ENCODE measurements at places on chromosomes 2 and 18.

- no peak for DNase-seq
These were observed 52.0 kb downstream of the PXDN start for GRCh38 chr2:1692342-1692741.

- DNase-seq: peak; percentile 96
These were observed 25.3 kb upstream of the NOTO start for GRCh38 chr2:73176881-73177644.

DNA sequence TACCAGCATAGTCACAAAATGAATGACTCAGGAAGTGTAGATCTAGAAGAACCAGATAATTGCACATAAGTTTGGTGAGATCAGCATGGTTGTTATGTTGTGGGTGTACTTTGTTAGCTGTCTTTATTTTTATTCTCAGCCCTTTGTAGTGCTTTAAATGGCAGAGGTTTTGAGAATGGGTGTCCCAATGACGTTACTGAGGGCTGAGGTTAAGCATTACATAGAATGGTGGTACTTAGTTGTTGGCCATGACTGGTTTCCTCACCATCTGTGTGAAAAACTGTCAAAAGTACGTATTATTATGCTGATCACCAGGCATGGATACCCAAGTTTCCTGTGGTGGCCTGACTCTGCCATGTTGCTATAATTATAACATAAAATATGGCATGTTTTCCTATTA, 165.8 kb downstream of the UBE2E3 start:
- no peak for DNase-seq

DNA sequence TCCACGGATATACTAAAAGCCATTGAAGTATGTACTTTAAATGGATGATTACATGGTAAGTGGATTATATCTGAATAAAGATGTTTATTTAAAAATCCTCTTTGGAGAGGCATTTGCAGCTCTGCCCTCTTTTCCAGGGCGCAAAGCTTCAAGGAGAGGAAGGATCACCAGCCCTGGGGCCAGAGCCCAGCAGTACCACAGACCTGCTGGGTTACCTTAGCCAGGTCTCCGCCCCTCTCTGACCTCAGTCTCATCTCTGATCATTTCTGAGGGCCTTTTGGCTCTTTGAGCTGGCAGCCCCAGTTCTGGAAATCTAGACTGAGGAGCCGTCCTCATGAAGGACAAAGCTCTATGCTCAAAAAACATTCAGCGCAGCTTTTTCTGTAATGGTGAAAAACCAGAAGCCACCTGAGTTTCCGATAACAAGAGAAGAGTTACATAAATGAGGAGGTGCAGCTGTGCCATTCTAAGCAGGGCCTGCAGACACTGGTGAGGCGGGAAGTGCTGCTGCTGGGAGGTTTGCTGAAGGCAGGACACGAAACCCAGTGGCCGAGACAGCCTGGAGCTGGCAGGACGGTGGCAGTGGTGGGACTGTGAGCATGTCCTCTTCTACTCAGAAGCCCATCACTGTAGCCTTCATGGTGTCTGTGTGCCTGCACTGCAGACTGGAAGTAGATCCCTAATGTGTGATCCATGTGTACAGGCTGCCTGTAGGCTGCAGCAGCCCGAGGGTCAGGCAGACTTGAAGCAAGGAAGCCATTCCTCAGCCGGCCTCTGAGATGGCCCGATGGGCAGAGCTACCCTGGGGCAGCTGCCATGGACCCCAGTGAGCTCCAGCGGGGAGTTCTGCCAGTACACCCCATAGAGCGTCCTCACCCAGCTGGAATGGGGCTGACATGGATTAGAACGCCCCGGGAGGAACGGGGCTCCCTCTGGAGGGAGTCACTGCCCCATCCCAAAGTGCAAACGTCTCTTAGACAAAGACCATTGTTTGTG, 27.7 kb downstream of the ADRA2B start:
- DNase-seq: no peak

- DNase-seq: no peak
These were observed 6.5 kb downstream of the NBAS start for GRCh38 chr2:15554525-15555218.

DNA sequence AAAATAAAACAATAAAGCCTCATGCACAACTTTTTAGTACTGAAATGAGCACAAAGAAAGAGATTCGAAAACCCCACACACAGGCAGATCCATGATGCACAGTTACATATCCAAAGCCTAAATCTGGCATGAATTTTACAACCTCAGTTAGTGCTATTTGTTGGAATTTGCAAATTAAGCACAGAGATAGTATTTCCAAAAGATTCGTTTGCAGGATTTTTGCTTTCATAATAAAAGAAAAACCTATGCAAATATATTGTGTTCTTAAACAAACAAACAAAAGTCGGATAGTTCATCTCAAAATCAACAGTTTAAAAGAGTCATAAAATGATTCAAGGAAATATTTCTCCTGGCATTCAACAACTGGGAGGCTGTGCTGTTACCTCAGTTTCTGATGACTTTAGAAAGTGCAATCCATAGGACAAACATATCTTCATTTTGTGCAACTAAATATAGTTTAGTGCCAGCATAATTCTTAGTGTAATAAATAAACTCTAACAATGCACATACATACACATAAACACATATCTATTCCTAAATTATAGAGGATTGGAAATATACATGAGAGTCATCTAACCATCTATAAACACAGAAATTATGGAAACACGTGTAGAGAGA, 10.8 kb downstream of the PAX3 start:
- no peak for DNase-seq

DNA sequence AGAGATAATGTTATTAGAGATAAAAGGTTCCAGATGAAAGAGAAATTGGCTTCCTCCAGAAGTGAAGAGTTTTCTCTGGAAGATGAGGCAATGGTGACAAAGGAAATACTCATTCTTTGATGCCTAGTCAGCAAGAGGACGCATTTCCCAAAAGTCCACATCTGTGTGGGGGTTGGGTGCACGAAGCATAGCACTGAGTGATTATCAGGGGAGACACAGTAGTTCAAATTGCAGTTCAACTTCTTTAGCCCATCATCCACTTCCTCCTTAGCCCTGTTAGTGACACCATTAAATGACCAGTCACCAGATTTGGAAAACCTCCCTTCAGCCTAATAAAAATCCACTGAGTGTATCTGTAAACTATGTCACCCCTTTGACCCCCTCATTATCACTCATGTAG, 80.9 kb upstream of the PHLPP1 start:
- DNase-seq: no peak

DNA sequence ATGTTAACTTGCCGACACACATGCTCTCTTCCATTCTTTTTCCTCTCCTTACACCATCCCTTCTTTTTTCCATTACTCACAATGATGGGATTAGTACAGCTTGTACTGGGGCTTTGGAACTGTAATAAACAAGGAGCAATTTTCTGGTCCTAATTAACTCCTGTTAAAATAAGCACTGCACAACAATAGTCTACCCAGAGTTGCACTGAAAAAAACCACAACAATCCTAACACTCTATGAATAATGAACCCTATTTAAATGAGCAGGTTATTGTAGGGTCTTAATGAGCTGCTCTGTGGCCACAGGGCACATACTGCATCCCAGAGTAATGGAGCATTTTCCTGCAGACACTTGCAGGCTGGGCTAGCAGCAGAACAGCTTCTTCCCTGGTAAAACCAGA, 380.3 kb downstream of the NRXN1 start:
- no peak for DNase-seq

DNA sequence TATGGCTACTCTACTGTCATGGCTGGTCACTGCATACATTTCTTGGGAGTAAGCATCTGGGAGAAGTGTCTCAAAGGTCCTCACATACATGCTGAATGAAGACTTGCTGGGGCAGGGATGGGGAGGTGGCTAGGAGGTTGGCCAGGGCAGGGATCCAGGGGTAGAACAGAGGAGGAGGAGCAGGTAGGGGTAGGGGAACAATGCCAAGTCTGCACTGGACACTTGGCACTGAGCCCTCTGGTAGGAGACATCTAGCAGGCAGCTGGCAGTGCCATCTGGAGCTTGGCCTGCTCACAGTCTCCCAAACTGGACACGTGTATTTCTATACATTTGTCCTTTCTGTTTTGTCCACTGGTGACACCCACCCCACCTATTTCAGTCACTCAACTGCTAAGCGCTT, 62.7 kb upstream of the REV1 start:
- no peak for DNase-seq

GRCh38 chr18:39752351-39752750, 2186.8 kb upstream of the CELF4 start:
- no peak for DNase-seq

DNA sequence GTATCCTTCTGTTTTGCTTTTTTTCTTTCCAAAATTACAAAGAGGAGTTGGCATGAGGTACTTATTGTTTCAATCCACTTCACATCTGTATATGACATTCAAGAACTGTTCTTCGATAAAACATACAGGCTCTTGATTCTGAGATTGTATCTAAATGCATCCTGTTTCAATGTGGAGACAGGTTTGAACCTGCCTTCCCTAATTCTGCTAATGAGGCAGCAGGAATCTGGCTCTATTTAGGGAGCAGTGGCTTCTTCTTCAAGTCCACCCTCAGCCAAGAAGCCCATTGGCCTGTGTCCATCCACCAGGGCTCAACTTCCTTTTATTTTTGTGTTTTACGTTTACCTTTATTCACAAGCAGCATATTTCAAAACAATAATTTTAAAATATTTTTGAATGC, 84.8 kb upstream of the PIK3C3 start:
- no peak for DNase-seq

DNA sequence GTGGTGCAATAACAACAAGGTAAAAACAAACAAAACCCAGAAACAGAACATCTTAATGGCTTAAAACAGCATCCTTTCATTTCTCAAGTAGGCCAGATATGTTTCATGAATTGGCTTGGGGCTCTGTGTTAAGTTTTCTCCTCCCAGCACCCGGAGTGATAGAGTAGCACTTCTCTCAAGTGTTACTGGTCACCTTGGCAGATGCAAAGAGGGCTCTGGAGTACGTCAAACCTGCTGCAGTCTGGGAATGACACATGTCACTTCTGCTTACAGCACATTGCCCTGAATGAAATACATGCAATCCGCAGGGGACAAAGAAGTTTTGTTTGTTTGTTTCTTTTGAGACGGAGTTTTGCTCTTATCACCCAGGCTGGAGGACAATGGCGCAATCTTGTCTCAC, 639.3 kb downstream of the CNTNAP5 start:
- DNase-seq: no peak

DNA sequence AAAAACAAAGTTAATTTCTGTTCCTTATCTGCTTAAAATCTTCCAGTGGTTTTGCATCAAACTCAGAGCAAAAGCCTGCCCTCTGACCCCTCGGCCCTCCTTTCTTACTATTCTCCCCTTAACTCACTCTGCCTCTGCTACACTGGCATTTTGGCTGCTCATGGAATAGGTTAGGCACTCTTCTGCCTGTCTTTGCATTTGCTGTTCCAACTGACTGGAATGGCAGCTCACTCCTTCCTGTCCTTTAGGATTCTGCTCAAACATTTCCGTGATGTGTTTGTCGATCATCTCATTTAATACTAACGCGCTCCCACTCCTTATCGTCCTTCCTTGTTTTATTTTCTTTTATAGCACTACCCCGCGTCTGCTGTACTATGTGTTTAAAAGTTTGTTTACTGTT, 815 bp downstream of the CEBPZ start:
- no peak for DNase-seq

GRCh38 chr18:77785415-77785975, 535.8 kb downstream of the GALR1 start:
- DNase-seq: no peak

DNA sequence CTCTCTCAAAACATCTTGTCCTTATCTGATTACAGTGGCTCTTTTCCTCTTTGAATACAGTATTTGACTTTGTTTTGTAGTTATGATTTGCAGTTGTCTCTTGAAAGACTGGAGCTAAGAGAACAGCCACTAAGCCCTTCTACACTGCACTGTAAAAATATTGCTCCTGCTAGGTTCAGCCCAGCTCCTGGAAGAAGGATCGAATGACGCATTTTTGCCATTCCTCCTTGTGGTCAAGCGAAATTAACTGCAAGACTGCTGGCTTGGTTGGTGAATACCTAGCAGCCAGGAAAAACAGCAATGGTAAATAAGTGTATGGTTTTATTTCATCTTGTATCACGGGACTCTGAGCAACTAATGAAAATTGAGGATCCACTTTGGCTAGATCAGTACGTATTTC, 407.8 kb upstream of the CDH2 start:
- DNase-seq: no peak

- DNase-seq: peak; percentile 64
These were observed 188.9 kb downstream of the NDUFA10 start for GRCh38 chr2:239836021-239836765.

DNA sequence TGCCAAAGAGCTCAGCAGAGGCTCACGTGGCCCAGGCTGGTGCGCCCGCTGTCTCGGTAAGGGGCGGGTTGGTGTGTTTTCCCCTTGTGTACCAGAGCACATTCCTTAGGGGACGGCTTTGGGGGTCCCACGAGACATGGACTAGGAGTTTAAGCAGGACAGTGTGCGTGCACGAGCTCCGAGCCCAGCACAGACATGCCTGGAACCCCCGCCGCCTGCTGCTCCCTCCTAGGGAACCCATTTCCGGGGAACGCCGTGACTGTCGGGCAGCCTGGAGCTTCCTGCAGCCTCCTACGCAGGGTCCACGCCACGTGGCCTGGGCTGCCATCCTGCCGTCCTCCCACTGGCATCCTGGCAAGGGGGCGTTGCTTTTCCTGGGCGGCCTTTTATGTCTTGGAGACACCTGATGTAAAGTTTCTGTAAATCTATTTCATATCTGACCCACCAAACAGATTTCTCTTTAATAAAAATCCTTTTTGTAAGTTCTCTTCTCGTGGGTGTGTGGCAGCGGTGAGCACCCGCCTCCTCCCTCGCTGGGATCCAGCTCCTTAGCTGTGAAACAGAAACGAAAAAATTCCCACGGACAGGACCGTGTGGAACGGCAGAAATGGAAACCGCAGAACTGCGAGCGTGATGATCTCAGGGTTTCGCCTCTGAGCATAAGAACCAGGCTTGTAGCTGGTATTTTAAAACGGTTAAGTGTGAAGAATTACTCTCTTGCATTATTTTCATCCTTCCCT, 43.5 kb upstream of the KCNG2 start:
- no peak for DNase-seq

- DNase-seq: no peak
These were observed 57.1 kb upstream of the KLHL29 start for GRCh38 chr2:23327887-23328286.

- no peak for DNase-seq
These were observed 516.3 kb upstream of the FSIP2 start for GRCh38 chr2:185222311-185222710.

DNA sequence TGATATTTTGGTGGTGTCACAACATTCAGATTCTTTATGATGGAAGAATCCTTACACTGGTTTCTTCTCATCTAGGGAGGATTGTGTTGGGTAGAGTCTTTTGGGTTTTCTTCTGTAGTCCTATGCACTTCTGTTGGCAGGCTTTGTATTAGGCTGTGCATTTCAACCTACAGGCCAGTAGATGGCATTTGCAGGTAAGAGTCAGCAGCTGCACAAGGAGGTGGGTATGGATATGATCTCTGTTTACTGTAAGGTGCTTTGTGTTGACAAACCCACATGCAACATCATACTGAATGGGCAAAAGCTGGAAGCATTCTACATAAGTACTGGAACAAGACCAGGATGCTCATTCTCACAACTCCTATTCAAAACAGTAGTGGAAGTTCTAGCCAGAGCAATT, 656.8 kb downstream of the METTL4 start:
- no peak for DNase-seq

GRCh38 chr2:9652267-9652666, 21.5 kb upstream of the YWHAQ start:
- DNase-seq: no peak

GRCh38 chr2:65357095-65357958, 75.1 kb downstream of the SPRED2 start:
- no peak for DNase-seq

- DNase-seq: no peak
These were observed 37.2 kb downstream of the THUMPD2 start for GRCh38 chr2:39741871-39742270.

GRCh38 chr2:70685771-70686171, 82.2 kb downstream of the ADD2 start:
- DNase-seq: no peak

Measured in type B pancreatic cell (in vitro differentiated cells).